ENCODE measurements at places on chromosomes 12 and 14.

DNA sequence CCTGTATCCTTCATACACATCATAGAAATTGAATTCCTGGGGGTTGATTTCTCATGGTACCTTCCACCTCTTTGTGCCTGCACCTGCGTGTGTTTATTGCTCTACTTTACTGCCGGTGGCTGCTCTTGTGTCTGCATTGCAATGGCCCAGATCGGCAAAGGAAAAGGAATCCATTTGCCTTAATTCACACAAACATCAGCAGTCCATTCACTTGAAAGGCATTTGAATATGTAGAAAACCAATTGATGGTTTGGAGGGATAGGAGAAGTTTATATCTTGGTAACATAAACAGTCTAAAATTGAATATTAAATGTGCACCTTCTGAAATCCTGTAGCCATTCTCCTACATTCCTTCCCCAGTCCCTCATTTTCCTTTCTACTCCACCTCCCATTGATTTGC is 74.0 kb downstream of the SNAPC1 start:
- DNase-seq: no peak

DNA sequence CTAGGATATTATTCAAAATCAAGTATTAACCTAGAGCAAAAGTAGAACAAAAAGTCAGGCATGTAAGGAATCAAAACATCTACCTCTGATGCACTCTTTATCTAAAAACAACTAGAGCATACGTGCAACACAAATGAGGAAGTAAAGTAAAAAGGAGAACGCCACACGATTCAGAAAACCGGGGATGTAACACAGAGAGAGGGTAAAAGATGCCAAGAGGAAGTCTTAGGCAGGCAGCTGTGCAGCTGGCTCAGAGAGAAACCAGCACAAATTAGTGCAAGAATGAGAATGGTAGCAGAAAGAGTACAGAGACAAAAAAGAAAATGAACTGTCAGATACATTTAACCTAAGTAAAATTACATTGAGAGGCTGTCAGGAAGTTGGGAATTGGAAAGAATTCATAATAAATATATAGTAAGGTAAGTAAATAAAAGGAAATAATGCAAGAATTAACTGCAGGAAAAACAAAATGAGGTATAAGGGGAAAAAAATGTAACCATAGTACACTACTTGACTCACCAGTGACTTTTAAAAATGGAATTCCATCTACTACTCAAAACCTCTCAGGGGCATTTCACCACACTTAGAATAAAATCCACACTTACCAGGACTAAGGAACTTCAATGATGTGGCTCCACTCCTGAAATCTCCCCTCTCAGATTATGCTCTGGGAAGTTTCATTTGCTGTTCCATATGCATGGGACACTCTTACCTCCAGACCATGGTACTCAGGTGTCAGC is 17.1 kb downstream of the BCAT1 start:
- peak; percentile 96 for DNase-seq

DNA sequence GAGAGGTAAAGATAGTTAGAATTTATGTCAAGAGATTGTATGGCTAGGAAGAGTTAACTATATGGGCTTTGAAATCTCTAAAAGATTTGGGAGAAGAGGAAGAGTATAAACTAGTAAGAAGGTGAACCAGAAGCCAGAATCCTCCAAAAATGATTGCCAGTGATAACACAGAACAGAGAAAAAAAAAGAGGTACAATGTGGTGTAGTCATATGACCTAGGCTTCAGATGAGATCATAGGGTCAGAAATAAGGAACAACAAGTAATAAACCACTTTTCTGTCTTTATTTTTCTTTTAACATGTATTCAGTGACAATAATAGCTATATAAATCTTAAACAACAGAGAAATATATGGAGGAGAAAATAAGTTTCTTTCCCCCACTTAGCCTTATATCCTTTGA is 2.0 kb upstream of the NECAP1 start:
- DNase-seq: no peak

DNA sequence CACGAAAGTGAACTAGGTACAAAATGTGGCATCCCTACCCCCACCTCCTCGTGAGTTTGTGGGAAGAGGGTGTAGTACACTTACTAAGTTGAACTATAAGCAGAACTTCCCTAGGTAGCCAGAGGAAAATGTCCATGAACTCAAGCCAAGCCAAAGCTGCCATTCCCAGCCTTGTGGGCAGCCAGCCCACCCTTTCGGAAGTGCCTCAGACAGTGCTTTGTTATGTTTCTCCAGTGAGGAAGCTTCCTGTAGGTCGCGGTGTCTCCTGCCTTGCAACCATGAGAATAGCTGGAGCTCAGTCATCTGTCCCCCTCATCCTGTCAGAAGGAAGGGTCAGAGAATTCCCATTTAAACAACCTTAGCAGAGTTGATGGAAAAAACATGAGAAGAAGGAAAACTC is 266.9 kb downstream of the DUSP6 start:
- no peak for DNase-seq

GRCh38 chr12:123001464-123001863 is 21.0 kb downstream of the ARL6IP4 start:
- no peak for DNase-seq

DNA sequence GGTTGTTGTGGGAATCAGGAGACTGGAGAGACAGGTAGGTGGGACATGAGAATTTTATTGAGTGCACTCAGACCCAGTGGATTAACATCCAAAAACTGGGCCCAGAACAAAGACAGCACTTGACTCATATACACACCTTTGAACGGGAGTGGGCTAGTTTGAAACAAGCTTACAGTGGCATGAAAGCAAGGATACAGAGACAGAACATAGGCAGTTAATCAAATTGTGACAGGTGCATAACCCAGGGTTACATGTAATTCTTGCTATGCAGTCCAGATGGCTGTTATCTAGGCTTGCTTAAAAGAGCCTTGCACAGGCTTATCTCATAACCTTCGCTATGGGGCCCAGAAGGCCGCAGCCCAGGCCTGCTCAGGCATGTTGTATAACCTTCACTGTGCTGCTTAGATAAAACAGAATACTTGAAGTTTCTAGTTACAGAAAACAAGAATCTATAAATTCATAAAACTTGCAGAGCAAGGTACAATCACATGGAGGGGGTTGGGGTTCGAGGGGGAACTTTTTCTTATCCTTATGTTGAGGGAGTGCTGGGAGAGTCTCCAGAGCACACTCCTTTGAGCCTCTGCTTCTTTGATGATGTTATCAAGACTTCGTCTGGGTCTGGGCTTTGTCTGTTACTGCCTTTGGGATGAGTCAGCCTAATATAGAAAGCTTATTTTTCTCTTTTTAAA is 81.7 kb downstream of the TNFAIP2 start:
- no peak for DNase-seq

- no peak for DNase-seq
Measured at GRCh38 chr12:48160046-48160445, 2.7 kb upstream of the ASB8 start.

DNA sequence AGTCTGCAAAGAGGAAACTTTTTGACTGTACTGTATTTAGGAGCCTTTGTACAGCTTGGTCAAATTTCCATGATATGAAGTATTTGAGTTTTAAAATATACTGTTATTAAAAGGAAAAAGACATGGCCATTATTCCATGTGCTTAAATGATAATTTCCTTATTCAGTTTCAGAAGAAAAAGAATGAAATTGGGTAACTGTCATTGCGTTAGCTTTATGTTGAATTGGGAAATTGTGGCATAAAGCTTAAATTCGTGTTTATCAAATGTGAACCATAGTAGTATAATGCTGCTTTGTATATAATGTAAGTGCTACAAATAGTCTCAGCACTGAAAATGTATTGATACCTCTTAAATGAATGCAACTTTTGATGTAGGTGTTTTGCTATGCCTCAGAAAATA is 64.9 kb downstream of the ETNK1 start:
- no peak for DNase-seq

DNA sequence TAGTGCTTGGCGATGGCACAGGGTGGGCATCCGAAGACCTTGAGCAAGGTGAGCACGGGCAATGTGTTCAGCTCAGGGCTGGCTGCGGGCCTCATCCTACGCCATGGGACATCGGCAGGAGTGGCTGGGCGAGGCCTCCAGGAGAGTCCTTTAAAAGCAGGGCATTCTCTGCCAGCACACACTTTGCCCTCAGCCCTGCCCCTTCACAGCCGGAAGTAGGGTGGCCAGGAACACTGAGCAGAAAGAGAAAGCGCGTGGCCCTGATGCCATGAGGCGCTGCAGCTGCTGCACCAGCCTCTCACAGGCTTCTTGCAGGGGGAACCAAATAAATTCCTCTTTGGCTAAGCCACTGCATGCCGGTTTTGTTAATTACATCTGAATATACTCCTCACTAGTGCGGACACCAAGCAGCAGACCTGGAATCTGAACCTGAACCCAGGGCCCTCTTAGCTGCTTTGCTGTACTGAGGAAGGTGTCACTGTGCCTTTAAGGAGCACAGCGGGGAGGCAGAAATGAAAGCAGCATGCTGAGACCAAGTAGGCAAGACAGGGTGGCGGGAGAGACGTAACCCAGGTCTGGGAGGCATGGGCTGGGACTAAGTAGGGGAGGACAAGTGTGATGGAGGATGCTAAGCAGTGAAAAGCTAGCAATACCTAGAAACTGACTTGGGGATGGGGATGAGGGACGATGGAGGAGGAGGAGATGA is 155.2 kb downstream of the TTC7B start:
- no peak for DNase-seq

GRCh38 chr12:817941-818600 is 65.7 kb downstream of the WNK1 start:
- no peak for DNase-seq

DNA sequence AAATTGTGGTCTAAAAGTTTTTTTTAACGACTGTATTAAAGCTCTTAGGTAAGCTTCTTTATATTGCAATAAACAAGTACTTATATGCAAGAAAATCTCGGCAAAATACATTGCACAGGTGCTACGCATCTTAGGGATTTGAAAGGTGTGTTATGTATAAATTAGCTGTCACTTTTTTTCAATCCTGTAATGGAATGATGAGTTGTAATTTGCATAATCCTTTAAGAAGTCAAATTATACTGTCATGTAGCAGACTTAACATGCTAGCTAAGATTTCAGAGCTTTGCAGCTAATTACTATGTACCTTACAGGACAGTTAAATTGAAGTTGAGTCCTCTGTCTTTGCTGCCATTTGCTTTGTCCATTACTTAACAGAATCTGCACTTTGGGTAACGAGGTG is 117.5 kb downstream of the NPAS3 start:
- no peak for DNase-seq

- no peak for DNase-seq
Measured at GRCh38 chr12:107523775-107524535, 161.6 kb upstream of the PWP1 start.

DNA sequence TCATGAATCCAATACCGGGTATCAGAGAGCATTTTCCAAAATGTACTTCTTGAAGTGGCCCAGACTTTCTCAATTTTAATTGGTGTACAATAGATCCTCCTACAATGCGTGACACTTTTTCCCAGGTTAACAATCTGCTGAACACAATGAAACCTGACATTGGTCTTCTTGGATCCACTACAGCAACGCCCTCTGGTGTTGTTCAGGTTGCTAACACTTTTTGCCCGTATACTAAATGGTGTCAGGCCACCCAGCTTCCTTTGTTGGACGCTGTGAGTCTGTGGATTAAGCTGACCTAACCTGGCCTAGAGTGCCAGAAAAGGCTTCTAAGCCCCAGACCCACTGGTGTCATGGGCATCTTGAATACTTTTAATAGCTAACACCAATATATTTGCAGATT is 89.2 kb downstream of the KCNK10 start:
- DNase-seq: no peak

- DNase-seq: no peak
Measured at GRCh38 chr14:85535991-85536832, 6.3 kb downstream of the FLRT2 start.

DNA sequence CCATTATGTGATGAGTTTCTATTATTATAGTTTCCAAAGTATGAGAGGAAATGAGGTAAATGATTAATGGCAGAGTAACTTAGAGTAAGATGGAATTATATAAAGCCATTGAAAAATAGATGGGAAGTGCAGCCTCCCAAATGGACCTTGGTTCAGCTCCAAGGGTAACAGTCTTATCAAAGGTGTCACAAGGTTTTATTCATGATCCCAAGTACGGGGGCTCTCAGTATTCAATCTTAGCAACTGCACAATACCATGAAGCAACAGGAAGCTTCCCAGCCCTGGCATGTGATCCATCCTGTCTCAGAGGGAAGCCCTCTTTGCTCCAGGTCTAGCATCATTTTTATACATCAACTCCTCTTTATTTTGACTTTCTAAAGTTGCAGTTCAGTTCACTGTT is 948.2 kb downstream of the GALC start:
- DNase-seq: no peak

- DNase-seq: no peak
Measured at GRCh38 chr14:79332504-79333197, 878.7 kb downstream of the DIO2 start.

GRCh38 chr12:29067430-29067829 is 81.6 kb upstream of the FAR2 start:
- no peak for DNase-seq

DNA sequence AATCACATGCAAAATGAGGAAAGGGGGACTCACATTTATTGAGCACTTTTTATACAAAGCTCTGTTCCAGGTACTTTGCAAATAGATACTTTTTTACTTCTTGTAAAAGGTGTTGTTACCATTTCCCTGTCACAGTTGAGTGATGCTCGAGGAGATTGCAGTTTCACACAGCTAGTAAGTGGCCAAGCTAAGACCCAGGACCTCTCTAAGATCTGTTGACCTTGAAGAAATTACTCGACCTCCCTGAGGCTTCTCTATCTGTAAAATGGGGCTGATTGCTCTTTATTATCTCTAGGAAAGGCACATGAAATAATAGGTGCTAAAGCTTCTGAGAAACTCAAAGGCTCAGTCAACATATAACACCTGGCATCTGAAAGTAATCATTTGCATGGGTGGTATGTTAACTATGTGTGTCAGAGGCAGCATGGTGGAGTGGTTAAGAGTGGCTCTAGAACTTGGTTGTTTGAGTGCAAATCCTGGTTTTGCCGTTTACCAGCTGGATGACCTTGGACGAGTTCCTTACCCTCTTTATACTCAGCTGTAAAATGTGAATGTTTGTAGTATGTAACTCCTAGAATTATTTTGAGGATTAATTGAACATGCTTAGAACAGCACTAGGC is 41.5 kb downstream of the IFT81 start:
- no peak for DNase-seq

GRCh38 chr14:61749867-61750266 is 12.4 kb upstream of the SNAPC1 start:
- DNase-seq: no peak
